ENCODE measurements at places on chromosomes 7 and 10.
A peak's percentile ranks its signal among the peaks of the same experiment; 100 is the strongest.

DNA sequence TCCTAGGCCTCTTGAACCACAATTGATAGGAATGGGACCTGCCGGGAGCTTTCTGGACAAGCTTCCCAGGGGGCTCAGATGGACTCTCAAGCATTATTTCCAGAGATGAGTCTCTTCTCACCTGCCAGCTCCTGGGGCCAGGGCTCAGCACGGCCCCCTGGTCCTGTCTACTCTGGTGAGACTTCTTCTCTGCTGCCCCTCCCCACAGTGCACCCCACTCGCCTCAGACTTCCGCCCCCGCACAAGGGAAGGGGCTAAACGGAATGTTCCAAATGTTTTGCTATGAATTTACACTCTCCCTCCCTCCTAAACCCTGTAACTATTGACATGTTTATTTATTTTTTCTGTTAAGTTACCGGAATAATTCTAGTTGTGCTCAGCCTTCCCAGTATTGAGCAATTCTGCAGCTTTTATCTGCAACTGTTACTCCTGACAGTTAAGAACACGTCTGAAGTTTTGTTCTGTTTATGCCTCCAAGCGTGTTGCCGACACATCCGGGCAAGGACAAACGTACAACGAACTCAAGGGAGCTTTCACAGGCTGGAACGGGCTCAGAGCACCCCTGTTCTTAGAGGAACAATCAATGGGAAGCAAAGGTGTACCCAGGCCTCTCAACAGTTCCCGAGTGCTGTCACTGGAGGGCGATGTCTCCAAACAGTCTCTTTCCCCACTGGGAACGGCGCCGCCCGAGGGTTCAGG lies 55.2 kb downstream of the FHIP2A start:
- peak; percentile 33 for DNase-seq

- DNase-seq: no peak
Observed at GRCh38 chr7:93040355-93040754, 77.4 kb downstream of the SAMD9 start.

DNA sequence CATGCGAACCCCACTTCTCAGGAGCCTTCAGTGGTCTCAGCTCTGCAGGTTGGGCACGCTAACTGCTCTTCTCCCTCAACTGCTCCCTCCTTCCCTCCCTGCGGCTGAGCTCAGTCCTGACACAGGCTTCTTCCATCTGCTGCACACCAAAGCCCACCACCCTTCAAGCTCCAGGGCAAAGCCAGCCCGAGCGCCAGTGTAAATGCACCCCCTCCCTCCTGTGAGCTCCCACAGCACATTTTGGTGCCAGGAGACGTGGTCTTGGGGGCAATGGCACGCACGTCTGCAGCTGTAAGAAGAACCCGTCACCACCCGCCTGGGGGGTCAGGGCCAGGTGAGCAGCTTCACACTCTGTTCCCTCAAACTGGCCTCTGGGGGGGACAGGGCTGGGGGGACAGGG lies 15.9 kb downstream of the VIPR2 start:
- DNase-seq: no peak

- no peak for DNase-seq
Observed at GRCh38 chr7:102988631-102989560, 76.1 kb downstream of the LRRC17 start.

DNA sequence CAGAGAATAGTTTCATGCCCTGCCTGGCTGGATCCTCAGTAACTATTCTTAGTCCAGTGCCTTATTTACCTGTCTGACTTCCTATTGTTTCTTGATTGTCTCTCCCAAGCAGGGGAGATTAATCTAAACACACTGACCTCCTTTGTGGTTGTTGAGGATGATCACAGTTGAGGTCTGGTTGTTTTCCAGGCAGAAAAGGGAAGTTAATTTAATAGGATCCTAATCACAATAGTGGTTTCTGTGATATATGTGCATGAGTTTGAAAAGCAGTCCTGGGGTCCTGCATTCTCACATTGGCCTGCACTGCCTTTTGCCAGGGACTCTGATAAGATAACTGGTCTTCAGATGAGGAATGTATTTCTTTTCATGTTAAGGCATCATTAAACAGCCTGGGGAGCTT lies 130.1 kb downstream of the SND1 start:
- DNase-seq: no peak

DNA sequence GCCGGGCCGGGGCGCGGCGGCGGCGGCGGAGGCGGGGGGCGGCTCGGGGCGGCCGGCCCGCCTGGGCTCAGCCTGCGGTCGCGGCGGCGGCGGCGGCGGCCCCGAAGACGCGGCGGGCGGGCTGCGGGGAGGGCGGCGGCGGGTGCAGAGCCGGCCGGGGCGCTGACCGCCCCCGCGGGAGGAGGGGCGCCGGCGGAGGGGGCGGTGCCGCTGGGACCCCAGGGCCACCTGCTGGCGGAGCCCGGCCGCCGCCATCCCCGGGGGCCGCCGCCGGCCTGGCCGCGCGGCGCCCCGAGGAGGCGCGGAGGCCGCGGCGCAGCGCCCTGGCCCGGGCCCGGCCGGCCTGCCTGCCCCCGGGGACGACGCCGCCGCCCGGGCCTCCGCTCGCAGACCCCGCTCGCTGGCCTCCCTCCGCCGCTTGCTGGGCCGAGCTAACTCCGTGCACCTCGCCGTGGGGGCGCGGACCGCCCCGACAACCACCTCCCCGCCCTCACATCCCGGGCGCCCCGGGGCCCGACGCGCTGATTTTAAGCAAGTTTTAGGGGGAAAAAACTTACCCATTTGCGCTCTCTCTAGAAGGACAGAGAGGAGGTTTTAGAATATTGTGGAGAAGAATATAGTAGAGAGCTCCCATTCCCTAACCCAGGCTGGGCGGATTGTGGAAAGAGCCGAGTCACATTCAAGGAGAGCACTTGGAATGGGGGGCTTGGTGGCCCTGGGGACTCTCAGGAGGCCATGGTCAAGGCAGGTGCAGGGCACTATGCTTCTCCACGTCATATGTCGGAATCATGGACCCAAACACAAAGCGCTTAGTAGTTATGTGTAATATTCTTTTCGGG lies at the start of gene BEND7:
TSS of gene BEND7 (minus strand) at position 140 of the 839 bp plus-strand sequence. CDS start 481 bp downstream, outside the sequence.
- DNase-seq: no peak

Data from activated naive CD4-positive, alpha-beta T cell treated with Interleukin-2 at 50 U/mL for 16 hours (primary cell).